ENCODE measurements at places on chromosomes 12 and 14. TPM values are rescaled to one million over a fixed set of nuclear protein-coding genes. Genes with fewer than 3 reads are reported as not detected.

The AGAP2 gene
- total RNA-seq: 2.8 TPM

GRCh38 chr12:56161690-56162351 is 3.7 kb downstream of the MYL6 start:
- H3K27me3 ChIP-seq: no peaks in the 10 kb centered on the region
- peak overlapping the region; percentile 44 for H3K4me3 ChIP-seq
- peak overlapping the region; percentile 96 for H3K27ac ChIP-seq
- no peak for DNase-seq

DNA sequence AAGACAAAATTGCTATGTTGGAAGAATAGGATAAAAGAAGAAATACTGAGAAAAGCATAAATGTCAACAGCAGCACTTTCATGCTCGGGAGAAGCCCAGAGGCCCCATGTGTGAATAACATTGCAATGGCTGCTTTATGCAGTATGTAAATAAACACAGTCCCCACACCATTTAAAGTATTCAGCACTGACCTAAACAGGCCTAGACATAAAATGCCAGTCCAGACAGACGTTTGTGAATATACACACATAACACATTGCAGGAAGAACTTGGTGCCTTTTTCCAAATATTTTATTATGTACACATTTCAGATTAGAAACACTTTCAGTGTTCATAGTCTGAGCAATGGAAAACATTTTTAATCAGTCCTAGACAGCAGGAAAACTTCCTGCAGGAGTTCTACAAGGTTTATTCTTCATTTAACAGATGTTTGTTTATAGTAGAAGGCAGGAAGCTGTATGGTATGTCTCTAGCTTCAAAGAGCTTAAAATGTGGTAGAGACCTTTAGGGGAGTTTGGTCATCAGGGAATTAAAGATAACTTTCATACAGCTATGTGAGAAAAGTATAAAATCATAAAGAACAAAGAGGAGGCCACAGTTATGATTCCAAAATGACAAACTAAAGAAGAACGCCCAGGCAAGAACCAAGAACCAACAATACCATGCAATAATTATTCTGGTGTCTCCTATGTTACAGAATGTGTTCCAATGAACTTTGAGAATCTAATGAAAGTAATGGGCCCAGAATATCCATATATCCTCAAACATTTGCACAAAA is 30.6 kb upstream of the SLC38A2 start:
- no peaks in the 10 kb centered on the region for H3K27me3 ChIP-seq
- peaks cover 7% of the 10 kb centered on the region for H3K36me3 ChIP-seq
- H3K4me1 ChIP-seq: peaks cover 38% of the 10 kb centered on the region
- peak overlapping the region; percentile 88 for H3K27ac ChIP-seq

The TAS2R46 gene
- 3.8 TPM for total RNA-seq

DNA sequence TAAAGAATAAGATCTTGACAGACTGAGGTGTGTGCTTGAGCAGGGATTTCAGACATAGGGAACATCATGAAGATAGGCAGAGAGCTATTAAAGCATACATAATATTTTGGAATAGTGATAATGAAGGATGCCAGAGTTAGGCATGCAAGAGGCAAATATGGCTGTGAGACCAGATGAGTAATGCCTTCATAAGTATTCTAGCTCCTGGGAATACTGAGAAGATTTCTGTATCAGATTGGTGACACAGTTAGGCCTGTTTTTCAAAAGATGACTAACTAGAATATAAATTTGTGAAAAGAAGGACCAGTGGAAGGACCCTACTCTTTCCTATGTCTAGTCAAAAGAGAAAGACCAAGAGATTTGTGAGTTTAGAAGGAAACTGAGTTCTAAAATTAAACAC is 108.8 kb downstream of the TXNDC16 start:
- H3K4me1 ChIP-seq: peaks cover 6% of the 10 kb centered on the region
- H3K4me3 ChIP-seq: no peak overlapping the region
- no peaks in the 10 kb centered on the region for H3K27me3 ChIP-seq
- DNase-seq: no peak

The ADAMTS20 gene
- total RNA-seq: 1.6 TPM

DNA sequence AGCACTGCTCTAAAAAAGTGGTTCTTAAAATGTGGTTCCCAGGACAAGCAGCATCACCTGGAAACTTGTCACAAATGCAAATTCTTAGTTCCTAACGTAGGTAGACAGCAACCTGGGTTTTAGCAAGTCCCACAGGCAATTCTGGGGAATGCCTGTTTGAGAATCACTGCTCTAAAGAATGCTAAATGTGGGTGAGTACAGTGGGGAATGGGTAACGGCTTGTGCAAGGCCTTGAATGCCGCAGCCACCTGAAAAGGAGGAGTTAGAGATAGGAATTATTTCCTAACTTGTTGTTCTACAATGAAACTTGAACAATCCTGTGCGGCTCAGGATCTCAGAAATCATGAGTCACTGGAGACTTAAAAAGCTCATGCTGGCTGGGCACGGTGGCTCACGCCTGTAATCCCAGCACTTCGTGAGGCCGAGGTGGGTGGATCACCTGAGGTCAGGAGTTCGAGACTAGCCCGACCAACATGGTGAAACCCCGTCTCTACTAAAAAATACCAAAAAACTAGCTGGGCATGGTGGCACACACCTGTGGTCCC is 34.9 kb downstream of the GNS start:
- no peak overlapping the region for H3K27ac ChIP-seq
- H3K4me3 ChIP-seq: no peak overlapping the region
- no peak for DNase-seq
- peaks cover 45% of the 10 kb centered on the region for H3K36me3 ChIP-seq
- H3K27me3 ChIP-seq: no peaks in the 10 kb centered on the region

- peak overlapping the region; percentile 88 for H3K27ac ChIP-seq
- peaks cover 14% of the 10 kb centered on the region for H3K4me1 ChIP-seq
- DNase-seq: no peak
These were observed 979 bp downstream of the DDX54 start for GRCh38 chr12:113184098-113184899.

- no peak overlapping the region for H3K27ac ChIP-seq
- no peaks in the 10 kb centered on the region for H3K4me1 ChIP-seq
- no peaks in the 10 kb centered on the region for H3K36me3 ChIP-seq
- H3K4me3 ChIP-seq: no peak overlapping the region
These were observed 306.1 kb downstream of the KCNC2 start for GRCh38 chr12:74903522-74903921.

DNA sequence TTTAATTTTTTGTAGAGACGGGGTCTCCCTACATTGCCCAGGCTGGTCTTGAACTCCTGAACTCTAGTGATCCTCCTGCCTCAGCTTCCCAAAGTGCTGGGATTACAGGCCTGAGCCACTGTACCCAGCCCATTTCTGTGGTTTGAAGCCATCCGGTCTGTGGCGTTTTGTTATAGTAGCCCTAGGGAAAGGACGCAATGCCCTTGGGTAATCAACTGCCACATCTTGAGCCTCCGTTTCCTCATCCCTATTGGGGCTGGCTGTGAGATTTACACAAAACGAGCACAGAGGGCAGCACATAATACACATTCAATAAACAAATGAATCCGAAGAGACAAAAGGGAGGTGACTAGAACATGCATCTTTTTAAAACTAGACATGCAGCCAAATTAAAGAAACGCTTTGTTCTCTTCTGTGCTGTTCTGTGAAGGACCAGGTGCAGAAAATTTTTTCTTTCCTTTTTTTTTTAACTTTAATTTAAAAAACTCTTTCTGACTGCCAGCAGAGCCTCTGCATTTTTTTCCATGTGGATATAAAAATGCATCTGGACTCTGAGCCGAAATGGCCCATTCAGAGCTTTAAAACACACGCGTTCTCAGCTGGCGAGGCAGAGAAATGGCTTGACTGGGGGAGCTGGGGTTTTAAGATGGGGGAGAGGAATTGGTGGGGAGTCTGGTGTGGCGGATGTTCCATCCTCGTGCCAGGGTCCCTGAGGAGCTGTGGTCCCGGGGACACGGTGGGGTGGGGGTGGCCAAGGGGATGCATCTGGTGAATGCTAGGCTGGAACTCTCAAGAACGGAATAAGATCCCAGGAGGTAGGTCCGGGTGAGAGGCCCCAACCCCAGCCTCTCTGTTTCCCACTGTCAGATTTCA is 119.0 kb downstream of the RBM19 start:
- H3K36me3 ChIP-seq: peaks cover 6% of the 10 kb centered on the region
- H3K27me3 ChIP-seq: no peaks in the 10 kb centered on the region
- no peak for DNase-seq
- no peak overlapping the region for H3K4me3 ChIP-seq

DNA sequence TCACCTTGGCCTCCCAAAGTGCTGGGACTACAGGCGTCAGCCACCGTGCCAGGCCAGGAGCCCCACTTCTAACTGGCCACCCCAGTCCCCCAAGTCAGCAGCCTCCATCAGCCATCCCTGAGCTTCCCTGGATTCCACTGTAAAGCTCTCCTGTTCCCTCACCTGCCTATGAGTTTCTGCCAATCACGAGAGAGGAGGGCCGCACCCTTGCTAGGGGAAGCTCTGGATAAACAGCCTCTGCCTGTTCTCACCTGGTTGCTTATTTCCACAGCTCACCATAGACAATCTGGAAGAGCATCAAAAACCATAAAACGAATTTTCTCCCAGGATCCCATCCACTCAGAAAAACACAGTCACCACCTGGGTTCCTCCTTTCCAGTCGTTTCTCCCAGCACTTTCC is 5.0 kb downstream of the CDCA4 start:
- no peak for DNase-seq
- H3K27me3 ChIP-seq: no peaks in the 10 kb centered on the region
- H3K36me3 ChIP-seq: no peaks in the 10 kb centered on the region

DNA sequence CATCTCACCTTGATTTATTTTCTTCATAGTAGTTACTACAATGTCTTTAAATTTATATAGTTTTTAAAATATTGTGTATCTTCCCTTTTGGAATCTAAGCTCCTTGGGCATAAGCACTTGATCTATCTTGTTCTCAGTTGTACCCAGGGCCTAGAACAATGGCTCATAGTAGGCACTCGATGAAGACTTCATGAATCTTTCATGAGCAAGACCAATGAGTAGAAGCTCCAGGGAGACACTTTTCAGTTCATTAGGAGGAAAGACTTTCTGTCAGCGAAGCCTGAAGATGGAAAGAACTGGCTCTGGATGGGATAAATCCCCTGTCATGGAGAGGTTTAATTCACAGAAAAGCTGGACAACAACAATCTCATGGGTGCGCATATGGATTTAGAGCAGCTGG is 140.2 kb upstream of the CRY1 start:
- H3K4me3 ChIP-seq: no peak overlapping the region
- peaks cover 18% of the 10 kb centered on the region for H3K4me1 ChIP-seq
- no peaks in the 10 kb centered on the region for H3K36me3 ChIP-seq
- no peak for DNase-seq
- H3K27me3 ChIP-seq: peaks cover 58% of the 10 kb centered on the region
- no peak overlapping the region for H3K27ac ChIP-seq

GRCh38 chr14:55572578-55572977 is 7.4 kb upstream of the KTN1 start:
- H3K36me3 ChIP-seq: no peaks in the 10 kb centered on the region
- no peak for DNase-seq
- H3K4me1 ChIP-seq: peaks cover 29% of the 10 kb centered on the region
- H3K27ac ChIP-seq: no peak overlapping the region
- H3K27me3 ChIP-seq: no peaks in the 10 kb centered on the region

GRCh38 chr12:42507565-42507964 is 82.0 kb downstream of the PRICKLE1 start:
- no peaks in the 10 kb centered on the region for H3K27me3 ChIP-seq
- DNase-seq: no peak
- H3K36me3 ChIP-seq: no peaks in the 10 kb centered on the region
- peaks cover 33% of the 10 kb centered on the region for H3K4me1 ChIP-seq
- H3K27ac ChIP-seq: no peak overlapping the region

The PTPN6 gene
- 21.6 TPM for total RNA-seq

DNA sequence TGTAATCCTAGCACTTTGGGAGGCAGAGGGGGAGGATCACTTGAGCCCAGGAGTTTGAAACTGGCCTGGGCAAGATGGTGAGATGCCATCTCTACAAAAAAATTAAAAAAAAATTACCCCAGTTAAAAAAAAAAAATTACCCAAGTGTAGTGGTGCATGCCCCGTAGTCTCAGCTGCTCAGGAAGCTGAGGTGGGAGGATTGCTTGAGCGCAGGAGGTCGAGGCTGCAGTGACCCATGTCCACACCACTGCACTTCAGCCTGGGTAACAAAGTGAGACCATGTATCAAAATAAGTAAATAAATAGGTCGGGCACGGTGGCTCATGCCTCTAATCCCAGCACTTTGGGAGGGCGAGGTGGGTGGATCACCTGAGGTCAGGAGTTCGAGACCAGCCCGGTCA is 128.8 kb downstream of the VRK1 start:
- no peak overlapping the region for H3K27ac ChIP-seq
- peaks cover 2% of the 10 kb centered on the region for H3K36me3 ChIP-seq
- peaks cover 1% of the 10 kb centered on the region for H3K27me3 ChIP-seq
- H3K4me1 ChIP-seq: no peaks in the 10 kb centered on the region

GRCh38 chr14:99412117-99413061 is 68.3 kb downstream of the SETD3 start:
- peaks cover 40% of the 10 kb centered on the region for H3K4me1 ChIP-seq
- no peaks in the 10 kb centered on the region for H3K27me3 ChIP-seq
- H3K27ac ChIP-seq: peak overlapping the region; percentile 94
- DNase-seq: no peak

GRCh38 chr12:123150275-123150743 is 581 bp downstream of the PITPNM2 start:
- no peak overlapping the region for H3K27ac ChIP-seq
- peaks cover 27% of the 10 kb centered on the region for H3K27me3 ChIP-seq
- H3K4me1 ChIP-seq: peaks cover 14% of the 10 kb centered on the region
- DNase-seq: no peak

- H3K4me1 ChIP-seq: peaks cover 66% of the 10 kb centered on the region
- H3K4me3 ChIP-seq: no peak overlapping the region
- H3K36me3 ChIP-seq: no peaks in the 10 kb centered on the region
- no peak for DNase-seq
These were observed 122.0 kb downstream of the RAD51B start for GRCh38 chr14:67941456-67942018.

GRCh38 chr14:36300337-36300736 is 20.1 kb downstream of the MBIP start:
- no peak for DNase-seq
- H3K27ac ChIP-seq: no peak overlapping the region
- H3K36me3 ChIP-seq: peaks cover 30% of the 10 kb centered on the region
- no peaks in the 10 kb centered on the region for H3K4me1 ChIP-seq

GRCh38 chr12:80044694-80045046 is 54.7 kb upstream of the OTOGL start:
- H3K4me1 ChIP-seq: peaks cover 6% of the 10 kb centered on the region
- H3K4me3 ChIP-seq: no peak overlapping the region
- no peak overlapping the region for H3K27ac ChIP-seq
- H3K36me3 ChIP-seq: no peaks in the 10 kb centered on the region

DNA sequence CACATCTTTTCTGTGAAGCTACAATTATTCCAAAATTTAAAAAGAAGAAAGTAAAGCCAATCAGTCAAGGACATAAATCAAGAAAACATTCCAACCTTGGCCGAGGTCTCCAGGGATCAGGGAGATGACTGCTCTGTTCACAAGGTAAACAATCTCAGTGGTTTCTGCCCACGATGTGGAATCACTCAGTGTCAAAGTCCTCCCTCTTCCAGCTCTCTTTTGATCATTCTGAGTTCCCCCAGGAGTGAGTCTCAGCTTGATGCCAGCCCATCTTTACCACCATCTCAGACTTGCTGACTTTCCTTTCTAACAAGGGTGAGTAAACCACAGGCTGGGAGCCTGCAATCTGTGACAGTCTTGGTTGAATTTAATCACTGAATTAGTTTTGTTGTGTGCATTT is 4.8 kb upstream of the SERPINA9 start:
- no peak overlapping the region for H3K4me3 ChIP-seq
- no peaks in the 10 kb centered on the region for H3K36me3 ChIP-seq
- DNase-seq: no peak

GRCh38 chr14:78448164-78449094 is 278.3 kb downstream of the NRXN3 start:
- no peak overlapping the region for H3K4me3 ChIP-seq
- peaks cover 8% of the 10 kb centered on the region for H3K27me3 ChIP-seq
- no peaks in the 10 kb centered on the region for H3K4me1 ChIP-seq
- peak; percentile 57 for DNase-seq

The RPL41 gene
- 4,057 TPM for total RNA-seq

The LPAR5 gene
- total RNA-seq: 1.3 TPM

The ZDHHC22 gene
- not detected for total RNA-seq
